ENCODE measurements at places on chromosomes 7 and 10.

- DNase-seq: peak; percentile 16
Observed at GRCh38 chr7:25124465-25125136, 459 bp downstream of the CYCS start.

- no peak for DNase-seq
Observed at GRCh38 chr10:128417826-128418225, 291.6 kb upstream of the MKI67 start.

DNA sequence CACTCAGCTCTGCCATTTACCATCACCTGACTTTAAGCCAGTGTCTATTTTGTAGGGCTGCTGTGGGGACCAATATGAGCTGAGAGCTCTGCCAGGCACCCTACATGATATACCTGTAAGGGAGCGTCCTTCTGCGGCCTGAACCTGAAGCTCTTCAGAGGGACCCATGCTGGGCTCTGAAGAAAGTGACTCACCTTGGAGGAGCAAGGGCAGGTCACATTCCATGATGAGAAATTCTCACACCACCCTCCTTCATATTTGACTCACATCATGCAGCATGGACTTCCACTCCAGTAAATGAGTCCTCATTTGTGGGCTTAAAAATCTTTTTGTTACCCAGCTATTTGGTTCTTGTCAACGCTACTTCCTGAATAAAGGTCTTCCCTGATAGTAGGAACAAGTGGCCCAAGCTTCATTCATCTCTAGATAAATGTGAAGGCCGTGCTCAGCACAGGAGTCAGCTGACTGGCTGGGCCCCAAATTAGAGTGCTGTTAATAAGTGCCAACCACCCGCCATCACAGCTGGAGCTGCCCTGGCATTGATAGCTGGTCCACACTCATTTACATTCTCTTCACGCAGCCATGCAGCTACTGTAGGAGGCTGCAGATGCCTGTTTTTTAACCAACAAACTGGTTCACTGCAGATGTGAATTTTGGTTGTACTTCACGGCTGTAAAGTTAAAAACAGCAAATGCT, 78.4 kb downstream of the RNF216 start:
- no peak for DNase-seq

DNA sequence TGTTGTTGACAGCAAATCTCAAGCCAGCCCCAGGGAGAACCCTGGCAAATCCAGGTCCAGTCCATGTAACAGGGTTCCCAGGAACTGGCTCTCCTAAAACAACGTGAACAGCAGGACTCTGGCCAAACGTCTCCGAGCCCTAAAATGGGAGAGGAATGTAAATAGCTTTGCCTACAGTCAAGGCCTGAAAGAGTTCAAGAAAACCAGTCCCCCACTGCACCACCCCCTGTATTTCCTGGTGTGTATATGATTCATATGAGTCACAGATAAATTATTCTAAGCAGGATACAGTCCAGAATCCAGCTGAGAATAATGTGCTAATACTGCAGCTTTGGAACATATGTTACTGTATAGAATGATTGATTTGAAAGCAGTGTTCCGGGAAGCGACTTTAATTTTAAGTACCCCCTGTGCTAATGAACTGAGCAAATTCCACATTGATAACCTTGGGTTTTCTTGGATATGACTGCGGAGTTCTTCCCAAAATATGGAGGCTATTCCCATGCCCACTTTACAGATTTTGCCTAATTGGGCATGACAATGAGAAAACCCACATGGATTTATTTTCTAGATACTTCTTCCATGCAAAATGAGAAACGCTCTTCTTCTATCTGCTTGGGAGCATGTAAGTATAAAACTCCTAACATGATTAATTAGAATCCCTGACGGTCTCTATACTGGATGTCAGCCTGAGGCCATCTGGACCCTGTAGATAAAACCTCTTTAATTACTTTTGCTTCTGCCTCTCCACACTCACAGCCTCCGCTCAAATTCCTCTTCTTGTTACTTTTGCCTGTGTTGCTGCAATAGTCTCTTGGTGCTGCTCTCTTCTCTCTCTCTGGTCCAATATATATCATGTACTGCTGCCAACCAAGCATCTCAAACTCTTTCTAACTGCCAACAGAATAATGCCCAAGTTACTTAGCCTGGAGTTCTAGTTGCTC, 50.2 kb downstream of the LAMB4 start:
- DNase-seq: no peak

DNA sequence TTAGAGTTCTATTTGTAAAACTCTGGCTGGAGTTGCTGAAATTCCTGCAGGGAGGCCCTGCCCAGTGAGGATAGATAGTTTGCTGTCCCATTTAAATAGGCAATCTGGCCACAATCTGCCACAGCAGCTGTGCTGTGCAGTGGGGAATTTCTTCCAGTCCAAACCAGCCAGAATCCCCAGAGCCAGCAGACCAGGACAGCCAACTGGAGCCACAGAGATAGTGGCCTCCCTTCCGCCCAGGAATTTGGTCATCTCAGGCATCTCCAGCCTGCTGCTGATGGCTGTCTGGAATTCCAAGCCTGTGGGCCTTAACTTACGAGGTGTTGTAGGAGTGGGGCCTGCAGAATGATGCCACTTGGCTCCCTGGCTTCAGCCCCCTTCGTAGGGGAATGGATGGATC, 643.4 kb downstream of the DNAJB9 start:
- no peak for DNase-seq

DNA sequence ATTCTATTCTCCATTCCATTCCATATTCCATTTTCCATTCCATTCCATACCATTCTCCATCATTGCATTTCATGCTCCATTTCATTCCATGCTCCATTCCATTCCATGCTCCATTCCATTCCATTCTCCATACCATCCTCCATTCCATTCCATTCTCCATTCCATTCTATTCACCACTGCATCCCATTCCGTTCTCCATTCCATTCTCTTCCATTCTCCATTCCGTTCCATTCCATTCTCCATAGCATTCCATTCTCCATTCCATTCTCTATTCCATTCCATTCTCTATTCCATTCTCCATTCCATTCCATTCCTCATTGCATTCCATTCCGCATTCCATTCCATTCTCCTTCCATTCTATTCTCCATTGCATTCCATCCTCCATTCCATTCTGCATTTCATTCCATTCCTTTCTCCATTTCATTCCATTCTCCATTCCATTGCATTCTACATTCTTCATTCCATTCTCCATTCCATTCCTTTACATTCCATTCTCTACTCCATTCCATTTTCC, 84.0 kb downstream of the NSUN6 start:
- no peak for DNase-seq

DNA sequence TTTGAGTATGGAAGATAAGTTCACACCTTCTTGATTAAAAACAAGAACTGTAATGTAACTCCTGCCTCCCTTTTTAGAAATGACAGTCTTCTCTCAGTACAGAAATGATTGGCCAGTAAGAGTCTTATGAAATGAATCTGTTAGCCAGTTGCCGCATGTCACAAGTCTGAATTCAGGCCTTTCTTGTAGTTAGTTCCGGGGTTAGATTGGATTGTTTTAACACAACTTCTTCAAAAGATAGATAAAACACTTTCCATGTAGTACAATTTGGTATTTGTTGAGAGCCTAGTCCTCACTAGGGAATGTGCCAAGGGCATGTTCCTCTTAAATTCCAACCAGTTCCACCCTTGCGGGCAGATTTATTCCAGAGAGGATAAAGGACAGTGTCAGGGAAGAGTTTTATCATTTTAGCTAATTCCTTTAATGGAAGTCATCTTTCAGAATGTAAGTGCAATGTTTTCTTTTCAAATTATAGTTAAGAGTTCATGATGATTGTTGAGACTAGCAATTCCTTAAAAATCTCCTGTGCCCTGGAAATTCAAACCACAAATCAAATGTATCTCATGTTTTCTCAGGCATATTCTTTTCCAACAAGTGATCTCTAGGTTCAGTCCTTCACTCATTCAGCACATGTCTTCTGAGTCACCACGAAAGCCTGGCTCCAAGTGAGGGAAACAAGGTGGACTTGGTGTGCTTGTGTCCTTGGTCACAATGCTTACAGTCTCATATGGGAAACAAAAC, 4.1 kb downstream of the FHIP2A start:
- DNase-seq: peak; percentile 87

GRCh38 chr10:91198781-91199180, 21.7 kb upstream of the PCGF5 start:
- DNase-seq: peak; percentile 57

GRCh38 chr7:68043546-68043945, 1046.9 kb downstream of the TYW1 start:
- no peak for DNase-seq

DNA sequence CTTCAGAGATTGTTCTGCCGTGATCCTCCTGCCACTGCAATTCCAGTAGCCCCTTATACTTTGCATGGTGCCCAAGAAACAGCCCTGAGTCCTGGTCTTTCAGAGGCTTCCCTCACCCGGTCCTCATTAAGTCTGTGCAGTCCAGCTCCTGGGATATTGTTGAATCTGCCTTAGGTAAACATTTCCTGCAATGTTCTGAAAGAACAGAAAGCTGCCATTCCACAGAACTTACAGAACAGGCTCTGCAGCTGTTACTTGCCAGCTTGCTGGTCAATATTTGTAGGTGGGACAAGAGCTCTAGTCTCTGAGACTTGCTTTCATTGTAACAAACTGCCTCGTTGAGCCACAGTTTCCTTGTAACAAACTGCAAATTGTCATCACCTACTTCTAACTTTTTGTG, 115.0 kb upstream of the KIF5B start:
- no peak for DNase-seq

GRCh38 chr10:101967119-101967518, 88.9 kb downstream of the ARMH3 start:
- DNase-seq: no peak

DNA sequence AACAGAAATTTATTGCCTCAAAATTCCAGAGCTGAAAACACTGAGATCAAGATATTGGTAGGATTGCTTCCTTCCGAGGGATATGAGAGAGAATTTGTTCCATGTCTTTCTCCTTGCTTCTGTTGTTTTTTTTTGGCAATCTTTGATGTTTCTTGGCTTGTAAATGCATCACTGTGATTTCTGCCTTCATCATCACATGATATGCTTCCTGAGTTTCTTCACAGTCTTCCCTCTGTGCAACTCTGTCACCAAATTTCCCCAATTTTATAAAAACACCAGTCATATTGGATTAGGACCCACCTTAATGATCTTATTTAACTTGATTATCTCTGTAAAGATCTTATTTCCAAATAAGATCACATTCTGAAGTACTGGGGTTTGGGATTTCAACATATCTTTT, 14.7 kb downstream of the TMEM236 start:
- no peak for DNase-seq

DNA sequence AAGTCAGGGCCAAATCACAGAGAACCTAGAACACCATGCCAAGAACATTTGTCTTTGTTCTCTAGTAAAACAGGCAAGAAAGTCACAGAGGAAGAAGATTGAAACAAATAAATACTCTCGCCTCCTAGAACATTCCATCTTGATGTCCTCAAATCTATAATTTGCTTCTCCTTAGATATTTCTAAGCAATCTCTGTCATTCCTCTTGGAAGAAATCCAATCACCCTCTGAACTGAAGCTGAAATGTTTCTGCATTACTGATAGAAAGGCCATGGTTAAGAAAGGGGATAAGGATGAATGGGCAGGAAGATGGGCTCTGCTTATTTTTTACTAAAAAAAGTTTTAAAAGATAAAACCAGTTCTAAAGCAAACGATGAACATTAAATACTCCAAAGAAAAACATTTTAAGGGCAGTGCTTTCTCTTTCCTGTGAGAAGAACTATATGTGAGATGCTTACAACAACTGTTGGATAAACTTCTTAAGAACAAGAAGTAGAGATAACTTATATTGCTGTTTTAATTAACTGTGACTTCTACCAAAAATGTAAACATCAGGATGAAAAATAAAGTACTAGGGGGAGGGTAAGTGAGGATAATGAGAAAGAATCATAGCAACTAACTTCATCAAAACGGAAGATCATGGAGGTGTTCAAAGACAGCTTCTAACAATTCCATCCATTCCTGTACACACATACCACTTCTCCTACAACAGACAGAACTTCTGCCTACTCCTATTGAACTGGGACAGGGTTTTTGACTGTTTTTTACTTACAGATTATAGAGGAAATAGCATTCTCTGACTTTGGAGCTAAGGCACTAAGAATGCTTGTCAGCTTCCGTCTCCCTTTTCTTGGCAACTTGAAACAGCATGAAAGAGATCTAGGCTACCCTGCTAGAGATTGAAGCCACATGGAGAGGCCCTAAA, 153.0 kb upstream of the LRRTM3 start:
- DNase-seq: no peak

DNA sequence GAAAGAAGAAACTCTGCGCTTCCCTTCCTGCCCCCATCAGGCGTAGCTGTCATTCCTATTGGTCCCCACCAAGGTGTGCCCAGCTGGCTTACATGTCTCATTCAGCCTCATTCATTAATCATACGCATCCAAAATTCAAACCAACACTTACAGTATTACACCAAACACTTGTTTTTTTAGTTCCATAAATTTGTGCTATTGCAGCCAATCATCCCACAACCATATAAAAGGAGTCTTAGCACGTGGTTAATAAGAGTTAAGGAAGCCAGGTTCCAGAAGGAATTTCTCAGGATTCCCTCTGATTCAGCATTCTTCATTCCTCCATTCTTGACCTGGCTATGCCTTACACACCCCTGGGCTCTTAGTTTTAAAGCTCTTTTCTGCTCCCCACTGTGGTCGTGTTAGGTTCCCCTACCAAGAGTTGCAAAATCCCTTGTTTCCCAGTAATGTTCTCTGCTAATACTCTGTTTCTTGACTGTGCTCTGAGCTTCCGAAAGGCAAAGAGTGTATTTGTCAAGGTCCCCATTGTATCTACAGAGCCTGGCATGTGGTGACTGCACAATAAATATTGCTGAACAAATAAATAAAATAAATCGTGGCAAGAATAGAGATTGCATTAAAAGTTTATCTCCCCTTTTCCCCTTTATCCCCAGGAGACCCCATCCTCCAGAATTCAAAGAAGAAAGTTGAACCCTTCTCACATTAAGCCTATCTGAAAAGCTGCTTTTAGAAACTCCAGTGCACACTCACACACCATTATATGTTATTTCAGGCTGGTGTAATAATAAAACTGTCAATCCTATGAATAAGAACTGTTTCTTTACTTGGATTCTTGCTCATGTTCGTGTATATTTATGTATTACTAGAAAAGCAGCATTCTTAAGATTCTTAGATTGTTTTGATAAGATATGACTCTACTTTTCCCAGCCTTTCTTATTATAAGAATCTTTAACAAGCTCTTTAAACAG, 514.4 kb downstream of the INHBA start:
- no peak for DNase-seq

GRCh38 chr7:47405921-47406800, 175.8 kb downstream of the TNS3 start:
- DNase-seq: no peak

GRCh38 chr7:129804111-129804889, 148.5 kb downstream of the UBE2H start:
- no peak for DNase-seq

- no peak for DNase-seq
Observed at GRCh38 chr7:151046603-151047573, 1.4 kb upstream of the ASIC3 start.

- no peak for DNase-seq
Observed at GRCh38 chr10:43389867-43390266, 18.4 kb downstream of the FXYD4 start.
